Esophagus squamous epithelium (tissue), 5 donors: ENCODE measurements at places on chromosomes 5 and 9.

DNA sequence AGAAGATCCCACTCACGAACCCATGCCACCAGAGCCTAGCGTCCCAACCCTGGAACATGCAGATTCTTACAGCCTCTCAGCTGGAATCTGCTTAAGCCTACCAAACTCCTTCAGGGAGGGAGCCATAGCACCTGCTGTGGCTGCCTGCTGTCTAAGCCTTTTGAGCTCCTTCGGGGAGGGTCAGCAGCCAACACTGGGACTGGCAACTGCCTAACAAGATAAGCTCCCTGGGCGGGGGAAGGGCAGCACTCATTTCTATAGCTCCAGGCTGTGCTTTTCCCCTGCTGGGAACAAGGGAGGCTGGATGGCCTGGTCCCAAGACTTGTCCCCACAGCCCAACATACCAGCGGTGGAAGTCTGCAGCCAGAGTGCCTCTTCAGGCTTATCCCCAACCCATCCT is 199.1 kb upstream of the OR13F1 start:
- DNase-seq: no peak

- no peak for DNase-seq
Measured at GRCh38 chr5:136129445-136129844, 3.2 kb upstream of the SMAD5 start.

DNA sequence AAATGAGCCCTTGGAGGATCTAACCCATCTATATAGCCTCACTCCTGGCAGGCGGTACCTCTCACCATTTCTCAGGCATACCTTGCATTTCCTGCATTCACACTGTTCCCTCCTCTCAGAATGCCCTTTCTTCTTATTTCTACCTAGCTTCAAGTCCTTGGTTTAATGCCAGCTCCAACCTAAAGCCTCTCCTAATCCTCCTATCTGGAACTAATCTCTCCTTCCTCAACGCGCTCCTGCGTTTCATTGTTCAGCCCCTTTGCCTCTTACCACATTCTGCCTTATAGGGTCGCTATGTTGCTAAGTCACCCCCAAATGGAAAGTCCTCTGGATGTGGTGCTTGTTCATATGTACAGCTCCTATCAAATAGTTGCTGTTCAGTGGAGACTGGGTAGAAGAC is 288.5 kb upstream of the TUT7 start:
- DNase-seq: no peak

- DNase-seq: no peak
Measured at GRCh38 chr5:154583671-154584177, 105.7 kb upstream of the HAND1 start.

DNA sequence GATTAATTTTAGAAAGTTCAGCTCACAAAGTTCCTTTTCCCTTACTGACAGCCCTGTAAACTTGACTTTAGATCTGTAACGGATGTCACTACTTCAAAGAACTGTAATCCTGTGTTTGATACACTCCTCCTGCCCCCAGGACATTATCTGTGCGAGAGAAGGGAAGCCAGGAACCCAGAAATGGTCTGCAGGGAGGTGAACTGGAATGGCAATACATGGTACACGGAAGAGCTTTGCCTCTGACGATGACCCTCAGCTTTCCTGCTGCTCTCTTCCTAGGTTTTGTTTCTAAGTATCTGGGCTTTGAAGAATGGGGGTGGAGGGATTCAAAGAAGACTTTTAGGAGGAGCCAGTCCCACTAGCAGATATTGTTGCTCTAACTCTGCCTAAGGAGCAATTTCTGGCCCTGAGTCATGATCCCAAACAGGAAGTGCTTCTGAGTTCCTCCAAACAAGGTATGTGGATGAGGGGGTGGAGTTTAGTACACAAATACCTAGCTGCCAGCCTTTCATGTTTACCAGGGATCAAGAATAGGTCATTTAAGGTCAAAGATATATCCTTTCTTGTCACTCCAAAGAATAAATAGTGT is 43.4 kb upstream of the TMC1 start:
- no peak for DNase-seq

DNA sequence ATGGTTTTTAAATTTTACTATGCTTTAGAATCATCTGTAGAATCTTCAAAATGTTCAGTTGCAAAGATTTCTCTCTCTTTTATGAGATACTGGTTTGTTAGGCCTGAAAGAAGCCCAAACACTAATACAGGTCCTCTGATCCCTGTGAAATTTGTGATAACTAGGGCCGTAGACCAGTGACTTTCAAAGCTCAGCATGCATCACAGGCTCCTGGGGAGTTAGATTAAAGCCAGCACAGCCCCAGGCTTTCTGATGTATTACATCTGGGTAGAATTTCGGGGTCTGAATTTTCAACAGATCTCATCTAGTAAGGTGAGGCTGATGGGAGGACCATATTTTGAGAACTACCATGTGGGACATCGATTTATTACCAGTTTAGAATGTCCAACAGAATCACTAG is 194.1 kb upstream of the PTPRD start:
- DNase-seq: no peak

DNA sequence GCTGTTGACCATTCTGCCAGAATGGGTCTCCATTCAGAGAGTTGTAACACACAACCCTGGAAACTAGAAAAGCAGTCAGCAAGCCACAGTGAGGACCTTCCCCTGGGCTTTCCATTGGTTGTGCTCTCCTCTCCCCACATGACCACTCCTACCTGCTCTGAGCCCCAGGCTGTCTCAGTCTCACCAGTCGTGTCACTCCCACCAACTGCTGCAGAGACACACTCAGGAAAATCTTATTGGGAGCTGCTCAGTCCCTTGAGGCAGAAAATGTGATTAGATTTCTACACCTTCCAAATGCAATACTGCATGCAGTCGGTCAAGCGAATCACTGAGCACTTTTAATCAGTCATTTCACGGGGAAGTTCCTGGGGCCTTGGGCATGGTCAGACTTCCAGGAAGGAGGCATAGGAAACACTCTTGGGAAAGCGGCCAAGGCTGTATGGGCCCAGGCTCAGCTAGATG is 284.2 kb upstream of the NMUR2 start:
- DNase-seq: no peak

GRCh38 chr9:103991698-103992097 is 102.4 kb upstream of the SMC2 start:
- DNase-seq: no peak

- no peak for DNase-seq
Measured at GRCh38 chr9:33229359-33230114, 10.4 kb upstream of the SPINK4 start.

DNA sequence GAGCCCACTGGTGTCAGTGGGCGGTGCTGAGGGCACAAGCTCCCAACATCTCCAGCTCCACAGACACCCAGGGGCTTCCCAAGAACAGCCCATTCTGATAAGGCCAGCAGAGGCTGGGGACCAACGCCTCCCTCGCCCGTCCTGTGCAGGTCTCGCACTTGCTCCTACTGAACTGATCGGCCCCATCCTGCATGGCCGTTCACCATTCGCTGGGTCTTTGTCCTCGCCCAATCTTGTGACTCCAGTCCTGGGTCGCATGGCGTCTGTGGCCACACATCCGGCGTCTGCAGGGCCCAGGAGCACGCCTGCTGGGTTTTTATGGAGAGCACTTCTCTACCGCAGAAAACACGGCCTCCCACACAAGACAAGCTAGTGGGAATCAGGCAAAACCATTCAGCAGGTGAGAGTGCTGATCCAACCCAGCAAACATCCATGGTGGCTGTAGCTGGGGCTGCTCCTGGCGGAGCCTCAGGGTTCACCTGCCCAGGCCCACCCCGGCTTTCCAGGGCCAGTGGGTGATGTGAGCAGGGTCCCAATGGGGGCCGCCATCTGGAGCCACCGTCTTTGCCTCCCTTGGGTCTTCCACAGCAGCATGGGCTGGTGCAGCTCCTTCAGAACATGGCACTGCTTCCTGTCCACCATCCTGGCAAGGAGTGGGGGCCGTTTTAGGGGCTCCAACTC is 7.4 kb downstream of the LRRC14B start:
- DNase-seq: no peak

GRCh38 chr5:78903861-78904260 is 81.2 kb downstream of the ARSB start:
- DNase-seq: no peak

GRCh38 chr9:131620764-131621520 is 75.6 kb downstream of the PRRT1B start:
- DNase-seq: no peak

DNA sequence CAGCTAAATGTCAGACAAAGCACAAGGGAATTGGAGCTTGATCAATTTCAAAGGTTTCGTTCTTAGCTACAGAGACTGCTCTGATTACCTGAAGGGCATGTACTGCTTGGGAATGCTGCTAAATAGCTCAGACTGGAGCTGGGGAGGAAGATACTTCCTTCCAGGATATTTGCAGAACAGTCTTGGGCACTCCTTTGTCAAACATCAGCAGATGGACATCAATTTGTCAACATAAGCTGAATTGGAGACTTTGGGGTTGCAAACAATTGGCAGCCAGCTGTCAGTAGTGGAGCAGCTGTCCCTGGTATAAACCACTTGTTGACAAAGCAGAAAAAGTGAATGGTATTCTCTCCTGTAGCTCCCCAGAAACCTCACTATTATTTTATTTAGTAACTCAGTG is 182.0 kb downstream of the CCDC192 start:
- DNase-seq: no peak

GRCh38 chr5:59069438-59070079 is 486.7 kb downstream of the RAB3C start:
- no peak for DNase-seq

GRCh38 chr5:125480911-125481310 is 734.5 kb upstream of the ZNF608 start:
- DNase-seq: no peak

- DNase-seq: no peak
Measured at GRCh38 chr9:3514786-3515185, 11.0 kb downstream of the RFX3 start.

DNA sequence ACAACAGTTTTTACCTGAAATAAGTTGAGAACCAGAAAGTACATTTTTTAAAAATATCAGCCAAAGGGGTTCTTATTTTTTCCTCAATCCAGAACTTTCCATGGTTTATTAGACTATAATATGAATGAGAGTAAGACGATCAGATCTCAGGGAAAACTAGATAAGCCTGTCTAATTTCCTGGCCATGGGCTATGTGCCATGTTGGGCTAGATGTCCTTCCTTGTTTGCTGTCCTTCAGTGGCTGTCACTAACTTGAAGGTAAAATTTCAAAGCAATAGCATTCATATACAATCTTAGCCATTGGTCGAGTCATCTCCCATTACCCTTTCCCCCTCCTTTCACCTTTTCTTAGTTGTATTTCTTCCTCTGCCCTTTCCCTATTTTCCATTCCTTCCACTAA is 179.5 kb upstream of the PPP1R2B start:
- DNase-seq: no peak

- no peak for DNase-seq
Measured at GRCh38 chr9:105076729-105077128, 148.8 kb upstream of the ABCA1 start.

DNA sequence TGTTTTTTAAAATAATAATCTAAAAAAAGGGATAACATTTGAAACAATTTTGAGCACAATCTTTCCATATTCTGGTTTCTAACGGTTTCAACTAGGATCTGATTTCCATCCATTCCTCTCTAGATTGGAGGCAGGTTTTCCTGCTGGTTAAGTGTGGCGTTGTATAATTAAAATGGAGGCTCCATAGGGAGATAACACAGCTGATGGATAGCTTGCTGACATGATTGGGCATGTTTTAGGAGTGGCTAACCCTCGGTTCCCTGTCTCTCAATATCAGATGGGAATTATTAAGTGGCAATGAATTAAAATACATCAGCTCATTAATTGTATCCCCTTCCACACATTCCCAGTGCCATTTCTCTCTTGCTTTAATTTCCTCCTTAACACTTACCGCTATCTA is 209.0 kb downstream of the ALDH1A1 start:
- DNase-seq: no peak

DNA sequence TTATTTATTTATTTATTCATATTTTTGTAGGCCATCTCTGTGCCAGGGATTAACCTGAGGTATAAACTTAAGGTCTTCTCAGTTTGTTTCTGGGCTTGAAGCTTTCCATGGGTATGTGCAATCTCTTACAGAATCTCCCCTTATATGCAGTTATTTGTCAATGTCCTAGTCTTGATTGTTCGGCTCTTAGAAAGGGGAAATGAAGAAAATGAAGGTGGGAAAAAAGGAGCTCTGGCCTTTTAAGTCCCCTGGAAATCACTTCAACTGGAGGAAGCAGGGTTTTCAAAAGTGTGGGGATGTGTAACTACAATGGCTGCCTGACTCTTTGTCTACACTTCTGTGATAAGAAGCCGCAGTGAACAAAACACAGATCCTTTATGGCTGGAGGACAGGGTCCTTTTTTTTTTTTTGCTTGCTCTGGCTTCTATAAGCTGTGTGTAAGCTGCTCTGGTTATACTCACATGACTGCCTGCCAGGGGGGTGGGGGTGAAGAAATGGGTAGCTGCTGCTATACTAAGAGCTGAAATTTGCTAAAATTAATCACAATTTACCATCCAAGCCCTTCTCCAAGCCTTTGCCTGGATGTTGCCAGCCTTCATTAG is 33.7 kb downstream of the CENPP start:
- DNase-seq: no peak

DNA sequence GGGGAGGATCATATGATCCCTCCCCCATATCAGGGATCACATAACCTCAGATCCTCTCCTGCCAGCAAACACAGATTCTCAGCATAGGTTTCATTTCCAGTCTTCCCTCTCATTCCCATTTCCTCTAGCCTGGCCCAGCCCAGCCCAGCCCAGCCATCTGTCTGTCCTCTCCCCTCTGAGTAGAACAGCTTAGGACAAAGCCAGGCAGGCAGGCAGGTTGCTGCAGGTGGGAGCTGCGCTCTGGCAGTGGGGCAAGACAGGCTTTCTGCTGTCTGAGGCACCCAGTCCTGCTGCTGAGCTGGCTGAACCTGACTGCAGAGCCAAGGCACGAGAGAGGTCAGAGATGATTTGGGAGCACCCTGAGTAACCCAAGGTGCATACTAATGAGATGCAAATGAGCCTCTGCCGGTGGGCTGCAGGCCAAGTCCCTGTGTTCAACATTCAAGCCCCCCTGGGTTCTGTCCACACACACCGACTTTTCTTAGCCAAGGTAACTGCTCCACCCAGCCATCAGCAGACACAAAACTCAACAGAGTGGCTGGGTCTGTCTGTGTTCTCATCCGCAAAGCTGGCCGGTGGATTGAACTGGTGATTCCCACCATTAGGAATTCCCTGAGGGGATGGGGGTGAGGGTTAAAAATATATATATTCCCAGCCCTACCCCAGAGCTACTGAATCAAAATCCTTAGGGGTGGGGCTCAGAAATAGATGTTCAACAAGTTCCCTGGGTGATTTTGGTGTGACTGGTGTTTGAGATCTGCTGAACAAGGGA is 9.1 kb downstream of the FAT2 start:
- no peak for DNase-seq

- DNase-seq: no peak
Measured at GRCh38 chr9:136926749-136927148, 17.8 kb downstream of the FBXW5 start.

GRCh38 chr5:171966964-171967363 is 39.5 kb downstream of the FBXW11 start:
- no peak for DNase-seq

DNA sequence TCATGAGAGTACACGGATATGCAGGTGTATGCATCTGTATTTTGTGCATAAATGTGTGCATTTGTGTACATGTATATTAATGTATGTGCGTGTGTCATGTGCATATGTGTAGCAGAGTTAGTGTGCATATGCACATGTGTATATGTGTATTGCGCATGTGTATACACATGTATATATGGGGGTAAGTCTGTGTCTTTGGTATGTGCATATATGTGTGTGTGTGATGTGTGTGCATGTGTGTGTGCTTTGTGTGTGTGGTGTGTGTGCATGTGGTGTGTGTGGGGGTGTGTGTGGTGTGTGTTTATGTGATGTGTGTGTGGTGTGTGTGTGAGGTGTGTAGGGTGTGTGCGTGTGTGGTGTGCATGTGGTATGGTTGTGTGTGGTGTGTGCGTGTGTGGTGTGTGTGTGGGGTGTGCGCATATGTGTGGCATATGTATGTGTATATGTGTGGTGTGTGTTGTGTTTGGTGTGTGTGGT is 13.1 kb upstream of the CTSL start:
- no peak for DNase-seq
